ENCODE measurements at places on chromosomes 6 and 20.

- peak; percentile 26 for DNase-seq
Observed at GRCh38 chr6:112180095-112180820, 74.1 kb downstream of the LAMA4 start.

GRCh38 chr6:149717588-149718458 lies at the start of gene LATS1:
Gene LATS1, minus strand, starts transcription at chr6:149718101. Its CDS starts 15,975 bp downstream, at chr6:149702126.
- DNase-seq: peak; percentile 86

- no peak for DNase-seq
Observed at GRCh38 chr20:35662551-35662950, 2.1 kb downstream of the CPNE1 start.

DNA sequence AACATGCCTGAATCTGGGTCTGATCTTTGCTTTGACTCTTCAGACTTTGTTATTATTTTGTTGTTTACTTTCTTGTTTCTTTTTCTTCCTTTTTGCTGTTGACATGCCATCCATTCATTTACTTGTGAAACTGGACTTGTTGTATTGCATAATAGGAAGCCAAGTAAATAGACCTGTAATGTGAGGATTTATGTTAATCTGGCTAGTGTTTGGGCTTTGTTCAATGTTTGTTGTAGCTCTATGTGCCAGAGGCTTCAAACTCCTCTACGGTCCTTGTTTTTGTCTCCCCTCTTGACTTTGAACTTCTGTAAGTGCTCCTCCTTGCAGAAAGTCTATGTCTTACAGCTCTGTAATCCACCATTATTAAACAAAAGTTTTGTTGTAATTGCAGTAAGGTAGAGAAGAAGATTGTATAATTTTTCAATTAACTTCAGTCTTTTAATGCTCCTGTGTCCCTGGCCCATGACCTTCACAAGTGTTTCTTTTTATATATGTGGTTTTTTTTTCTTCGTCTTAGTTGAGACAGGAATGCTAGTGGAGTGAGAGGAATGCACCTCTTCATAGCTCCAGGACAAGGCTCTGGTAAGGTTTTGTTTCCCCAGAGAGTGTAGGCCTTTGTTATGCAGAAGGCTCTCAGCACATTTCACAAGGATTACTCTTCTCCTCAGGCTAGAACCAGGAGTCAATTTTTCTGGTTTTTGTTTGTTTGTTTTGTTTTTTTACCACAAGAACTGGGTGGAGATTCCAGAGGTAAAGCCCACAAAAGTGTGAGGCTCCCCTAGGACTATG lies 1061.8 kb upstream of the CITED2 start:
- DNase-seq: no peak

- DNase-seq: no peak
Observed at GRCh38 chr6:3751077-3751729, at the start of gene PXDC1. Gene PXDC1, minus strand, starts transcription at chr6:3751713. Its CDS starts 182 bp downstream, at chr6:3751531.

DNA sequence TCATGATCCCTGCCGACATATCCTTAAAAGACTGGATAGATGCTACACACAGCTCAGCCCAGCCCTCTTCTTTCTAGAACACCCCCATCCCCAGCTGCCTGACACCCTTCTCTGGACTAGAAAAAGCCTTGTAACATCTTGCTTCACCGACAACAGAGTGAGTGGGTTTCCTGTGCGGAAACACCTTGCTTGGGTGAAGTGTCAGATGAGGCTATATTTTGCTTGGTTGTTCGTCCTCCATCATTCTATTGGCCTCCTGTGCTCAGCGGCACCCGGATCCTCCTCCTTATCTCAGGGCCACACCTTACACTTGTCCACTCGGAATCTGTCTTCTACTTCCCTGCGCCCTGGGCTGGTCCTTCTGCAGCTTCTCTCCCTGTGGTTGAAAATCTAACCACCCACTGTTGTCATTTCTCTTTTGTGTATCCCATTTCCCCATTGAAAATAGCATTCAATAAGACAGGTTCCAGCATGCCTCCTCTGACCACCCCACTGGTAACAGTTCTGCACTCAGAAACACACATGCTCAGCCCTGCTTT lies 101.3 kb upstream of the MLN start:
- DNase-seq: no peak

GRCh38 chr20:41169791-41170351 lies 32.5 kb downstream of the PLCG1 start:
- no peak for DNase-seq

DNA sequence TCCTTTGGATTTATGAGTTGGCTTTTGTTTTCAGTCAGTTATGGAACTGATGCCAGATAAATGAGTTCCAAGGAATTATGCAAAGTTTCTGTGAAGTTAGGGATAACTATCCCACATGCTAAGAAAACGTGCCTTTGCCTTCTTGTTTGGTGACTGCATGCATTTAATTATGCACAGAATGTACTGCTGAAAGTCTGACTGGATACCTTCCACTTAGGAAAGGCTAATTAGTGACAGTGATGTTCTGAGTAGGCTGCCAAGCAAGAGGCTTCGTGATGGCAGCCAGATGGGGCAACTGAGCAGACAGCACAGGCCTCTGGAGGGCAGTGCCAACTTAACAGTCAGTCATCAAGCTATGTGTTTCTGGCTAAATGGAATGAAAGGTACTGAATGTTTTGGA lies 289.9 kb downstream of the CD109 start:
- DNase-seq: no peak

DNA sequence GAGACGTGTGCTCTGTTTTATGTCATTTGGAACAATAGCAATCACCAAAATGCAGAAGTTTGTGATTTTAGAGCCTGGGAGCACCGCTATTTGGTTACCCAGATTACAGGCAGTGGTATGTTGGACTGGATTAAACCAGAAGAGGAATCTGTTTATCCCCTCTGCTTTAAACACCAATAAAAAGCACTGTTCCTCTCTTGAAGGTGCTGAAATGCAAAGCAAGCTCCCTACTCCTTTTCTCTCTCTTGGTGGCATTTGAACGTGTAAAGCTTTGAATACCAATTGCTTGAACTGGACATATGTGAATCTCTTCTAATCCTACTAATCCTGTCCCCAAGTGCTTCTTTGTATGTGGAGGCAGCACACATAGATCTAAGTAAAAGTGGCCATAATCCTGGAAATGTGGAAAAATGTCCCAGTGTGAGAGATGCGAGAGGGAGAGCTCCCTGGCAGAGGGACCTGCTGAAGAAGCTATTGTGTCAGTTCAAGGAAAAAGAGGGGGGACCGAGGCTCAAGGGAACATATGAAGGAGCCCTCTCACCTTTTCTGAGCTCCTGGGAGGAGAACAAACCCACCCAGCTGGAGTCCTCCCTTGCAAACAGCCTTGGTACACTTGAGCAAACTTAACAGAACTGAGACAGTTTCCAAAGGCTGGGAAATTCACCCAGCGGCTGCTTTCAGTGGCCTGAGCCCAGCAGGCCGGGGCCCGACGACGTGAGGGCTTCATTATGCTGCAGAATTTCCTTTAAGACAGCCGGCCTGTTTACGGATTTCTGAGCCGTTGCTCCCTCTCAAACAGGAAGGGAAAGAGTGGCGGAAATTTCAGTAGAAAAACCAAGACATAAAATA lies 18.8 kb upstream of the OLIG3 start:
- no peak for DNase-seq

DNA sequence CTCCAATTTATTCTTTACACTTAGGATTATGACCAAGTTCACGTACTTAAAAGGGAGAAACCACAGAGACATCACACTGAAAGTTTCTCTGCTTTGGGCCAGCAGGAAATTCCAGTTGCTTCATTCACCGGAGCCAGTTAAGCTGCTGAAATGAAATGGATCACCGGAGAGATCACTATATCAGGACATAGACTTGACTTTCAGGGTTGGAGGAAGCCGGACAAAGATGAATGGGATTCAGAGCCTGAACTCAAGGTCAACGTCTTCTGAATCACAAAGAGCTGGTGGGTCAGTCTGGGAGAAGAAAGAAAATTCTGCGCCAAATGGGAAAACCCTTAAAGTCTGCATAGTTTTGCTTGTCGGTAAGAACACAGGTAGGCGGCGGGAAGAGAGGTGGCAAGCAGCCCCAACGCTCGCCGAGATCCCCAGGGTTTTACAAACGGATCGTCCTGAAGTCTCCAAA lies 81.9 kb upstream of the CCDC28A start:
- no peak for DNase-seq

- DNase-seq: no peak
Observed at GRCh38 chr6:42889815-42890214, 10.4 kb downstream of the RPL7L1 start.

DNA sequence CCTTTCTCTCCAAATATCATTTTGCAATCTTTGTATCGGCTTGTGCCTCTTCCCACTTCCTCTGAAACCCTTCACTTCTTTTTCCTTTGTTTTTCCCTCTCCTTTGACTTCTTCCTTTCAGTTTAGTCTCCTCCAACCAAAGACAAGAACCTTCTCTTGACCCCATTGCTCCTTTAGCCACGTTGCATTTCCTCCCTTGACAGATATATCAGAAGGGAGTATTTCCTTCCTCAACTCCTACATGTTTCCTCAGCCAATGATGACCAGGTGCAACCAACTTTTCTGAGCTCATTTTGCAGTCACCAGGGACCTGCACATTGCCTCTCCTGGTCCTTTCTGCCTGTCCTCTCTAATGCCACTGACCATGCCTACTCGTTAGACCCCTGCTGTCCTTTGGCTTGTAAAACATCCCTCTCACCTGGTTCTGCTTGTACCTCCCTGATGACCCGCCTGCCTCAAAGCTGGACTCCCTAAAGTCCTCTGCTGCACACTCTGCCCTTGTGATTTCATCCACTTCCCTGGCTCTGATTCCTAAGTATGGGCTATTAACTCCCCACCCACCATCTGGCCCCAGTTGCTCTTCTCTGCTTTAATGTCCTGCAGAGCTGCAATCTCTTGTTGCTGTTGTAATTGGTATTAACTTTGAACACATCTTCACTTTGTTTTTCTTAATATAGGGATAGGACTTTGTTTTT lies 27.4 kb downstream of the SLC22A16 start:
- DNase-seq: no peak

DNA sequence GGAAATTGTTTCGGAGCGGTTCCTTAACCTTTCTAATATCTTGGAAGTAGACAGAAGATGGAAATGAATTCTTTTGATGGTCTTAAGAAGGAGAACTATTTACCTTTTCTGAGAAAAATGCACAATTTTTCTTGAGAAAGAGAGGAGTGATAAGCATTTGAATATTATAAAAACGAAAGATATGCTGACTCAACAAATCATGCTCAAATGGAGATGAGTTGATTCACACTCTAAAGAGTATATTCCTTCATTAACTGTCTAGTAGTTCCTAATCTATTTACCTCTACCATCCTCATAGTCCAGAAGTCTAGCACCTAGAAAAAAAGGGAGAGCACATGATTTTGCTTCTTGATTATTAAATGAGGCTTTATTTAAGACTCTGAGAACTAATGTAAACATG lies 4.1 kb downstream of the TSBP1 start:
- no peak for DNase-seq

GRCh38 chr6:160088069-160088783 lies 33.4 kb upstream of the SLC22A1 start:
- no peak for DNase-seq

DNA sequence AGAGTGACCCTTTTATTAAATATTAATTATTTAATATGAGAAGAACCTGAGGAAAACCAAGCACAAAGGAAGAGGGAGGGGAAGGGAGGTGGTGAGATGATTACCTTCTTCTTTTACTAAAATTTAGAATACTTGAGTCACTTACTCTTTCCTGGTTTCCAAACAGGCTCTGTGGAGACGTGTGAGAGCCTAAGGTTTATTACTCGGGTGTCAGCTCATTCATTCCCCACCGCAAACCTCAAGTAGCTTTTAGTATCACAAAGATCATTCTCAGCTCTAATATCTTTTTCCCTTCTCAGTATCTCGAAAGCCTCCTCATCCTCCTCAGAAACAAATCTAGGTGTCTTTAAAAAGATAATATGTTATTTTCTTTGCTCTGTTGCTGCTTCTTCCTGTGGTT lies 497.2 kb upstream of the JARID2 start:
- DNase-seq: no peak

GRCh38 chr20:3307725-3308124 lies 68.7 kb upstream of the SLC4A11 start:
- DNase-seq: no peak

GRCh38 chr20:55888685-55889084 lies 116.6 kb downstream of the CBLN4 start:
- no peak for DNase-seq

- DNase-seq: no peak
Observed at GRCh38 chr6:90100059-90100665, 196.5 kb downstream of the BACH2 start.

GRCh38 chr6:41966961-41967311 lies 25.3 kb upstream of the CCND3 start:
- no peak for DNase-seq

DNA sequence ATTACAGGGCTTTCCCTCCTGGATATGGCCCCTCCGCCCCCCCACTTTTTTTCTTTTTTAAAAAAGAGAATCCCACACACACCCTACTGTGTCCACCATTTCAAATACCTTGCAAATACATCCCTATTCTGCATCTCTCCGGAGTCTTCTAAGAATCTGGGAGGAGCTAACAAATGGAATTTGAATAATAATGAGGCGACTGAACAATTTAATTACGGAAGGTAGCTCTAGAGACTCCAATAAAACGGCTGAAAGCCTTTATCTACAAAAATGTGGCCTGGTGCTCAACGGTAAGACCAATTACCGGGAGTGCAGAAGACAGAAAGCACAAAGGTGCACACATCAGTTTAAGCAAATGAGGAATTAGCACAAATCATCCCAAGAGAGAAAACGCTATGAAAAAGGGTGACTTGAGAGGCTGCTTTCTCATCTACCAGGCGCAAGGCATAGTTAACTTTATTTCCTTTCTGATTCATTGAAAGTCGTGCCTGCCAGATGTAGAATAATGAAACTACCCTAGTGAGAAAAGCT lies 1.8 kb downstream of the RRAGD start:
- DNase-seq: no peak

GRCh38 chr20:14916360-14916920 lies 579.0 kb upstream of the FLRT3 start:
- no peak for DNase-seq

DNA sequence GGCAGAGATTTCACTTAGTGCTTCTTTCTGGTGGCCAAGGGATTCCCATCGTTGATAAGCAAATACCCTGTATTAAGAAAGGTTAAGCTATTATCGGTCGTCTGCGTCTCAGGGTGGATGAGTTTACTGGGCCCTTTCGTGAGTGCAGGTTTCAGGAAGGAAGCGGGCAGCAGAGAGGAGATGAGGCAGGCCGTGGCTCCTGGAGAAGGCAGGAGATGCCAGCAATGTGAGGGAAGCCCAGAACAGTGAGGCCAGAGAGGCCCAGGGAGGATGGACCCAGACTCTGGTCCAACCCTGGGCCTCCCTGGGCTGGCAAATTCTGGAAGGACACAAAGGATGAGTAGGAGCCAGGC lies 11.2 kb downstream of the TFEB start:
- no peak for DNase-seq

- DNase-seq: no peak
Observed at GRCh38 chr6:2809015-2809414, 32.6 kb downstream of the SERPINB1 start.

All from activated naive CD8-positive, alpha-beta T cell treated with anti-CD3 and anti-CD28 coated beads, Interleukin-2, amount 50 U/mL, for 16 hours (primary cell).